Epithelial cell of esophagus (primary cell): ENCODE measurements at places on chromosomes 12 and 14.
A peak's percentile ranks its signal among the peaks of the same experiment; 100 is the strongest.

DNA sequence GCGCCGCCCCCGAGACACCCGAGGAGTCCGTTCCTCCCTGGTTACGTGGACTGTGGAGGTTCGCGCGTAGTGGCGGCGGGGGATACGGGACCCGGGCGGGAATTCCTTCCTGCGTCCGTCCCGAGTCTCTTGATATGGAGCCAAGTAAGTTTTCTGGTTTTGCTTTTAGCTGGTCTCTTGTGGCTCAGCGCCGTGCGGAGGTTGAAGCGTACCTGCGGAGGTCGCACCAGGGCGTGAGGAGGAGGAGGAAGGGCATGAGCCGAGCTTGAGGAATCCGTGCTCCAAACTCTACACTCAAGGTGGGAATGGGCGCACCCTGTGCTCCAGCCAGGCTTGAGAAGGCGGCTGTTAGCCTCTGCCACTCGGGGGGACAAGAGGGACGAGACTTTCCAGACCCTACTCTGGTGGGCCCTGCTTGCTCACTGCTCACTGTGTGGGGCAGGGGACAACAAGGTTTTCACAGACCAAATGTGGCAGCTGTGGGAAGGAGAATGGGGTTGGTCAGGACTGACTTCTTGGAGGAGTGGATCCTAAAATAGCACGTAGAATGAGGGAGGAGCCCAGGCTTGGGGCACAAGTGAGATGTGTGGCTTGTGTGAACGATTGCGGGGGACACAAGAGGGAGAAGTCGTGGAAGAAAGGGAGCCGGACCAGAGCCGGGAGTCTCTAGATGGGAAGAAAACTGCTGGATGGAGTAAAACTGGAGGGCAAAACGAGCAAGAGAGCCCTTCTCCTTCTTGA, 577 bp downstream of the ATG101 start:
- peak; percentile 34 for DNase-seq

DNA sequence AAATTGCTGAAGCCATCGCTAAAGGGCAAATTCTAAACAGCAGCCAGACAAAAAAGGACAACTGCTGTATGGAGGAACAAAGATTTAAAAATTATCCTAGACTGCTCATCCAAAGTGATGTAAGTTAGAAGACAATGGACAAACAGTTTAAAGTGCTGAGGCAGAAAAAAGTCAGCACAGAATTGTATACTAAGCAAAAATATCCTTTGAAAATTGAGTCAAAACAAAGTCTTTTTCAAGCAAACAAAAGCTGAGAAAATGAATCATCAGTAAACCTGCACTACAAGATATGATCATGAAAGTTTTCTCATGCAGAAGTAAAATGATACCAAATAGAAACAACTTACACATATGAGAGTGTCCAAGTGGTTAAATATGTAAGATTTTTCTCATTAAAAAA, 43.6 kb downstream of the EML5 start:
- DNase-seq: peak; percentile 65

- DNase-seq: peak; percentile 65
Measured at GRCh38 chr14:62126879-62127478, 364.8 kb downstream of the SNAPC1 start.

GRCh38 chr14:94367347-94368242, 20.8 kb downstream of the SERPINA1 start:
- no peak for DNase-seq

DNA sequence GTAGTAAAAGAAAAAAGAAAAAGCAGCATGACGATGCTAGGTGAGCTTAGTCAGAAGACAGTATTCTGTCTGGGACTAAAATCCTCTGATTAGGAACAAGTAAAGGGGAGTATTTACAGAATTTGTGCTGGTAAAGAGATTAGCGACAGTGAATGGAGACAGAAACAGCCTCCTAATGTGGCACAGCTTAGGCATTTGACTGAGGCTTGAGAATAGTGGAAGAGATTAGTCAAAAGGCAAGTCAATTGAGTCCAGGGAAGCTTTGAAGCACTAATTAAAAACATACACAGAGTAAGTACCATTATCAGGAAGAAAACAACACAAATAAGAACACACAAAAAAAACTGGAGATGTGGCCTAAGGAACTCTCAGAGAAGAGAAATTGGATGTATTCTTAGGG, 131.9 kb upstream of the CLEC14A start:
- no peak for DNase-seq

DNA sequence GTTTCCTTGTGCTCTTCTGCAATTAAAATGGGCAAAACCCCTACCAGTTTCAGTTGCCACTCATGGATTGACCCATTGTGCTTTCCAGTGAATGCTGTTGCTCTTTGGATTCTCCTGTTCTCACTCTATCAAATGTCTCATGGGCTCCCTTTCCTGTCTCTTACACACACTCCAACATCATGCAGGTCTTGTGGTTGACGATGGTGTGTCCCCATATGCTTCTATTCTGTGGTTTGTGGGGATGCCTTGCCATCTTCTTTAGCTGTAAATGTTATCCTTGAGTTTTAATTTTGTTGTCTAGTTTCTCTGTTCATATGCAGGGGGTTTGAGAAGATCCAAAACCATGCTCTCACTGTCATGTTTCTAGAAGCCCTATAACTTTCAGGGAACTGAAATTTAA, 31.9 kb upstream of the FBXO34 start:
- no peak for DNase-seq

DNA sequence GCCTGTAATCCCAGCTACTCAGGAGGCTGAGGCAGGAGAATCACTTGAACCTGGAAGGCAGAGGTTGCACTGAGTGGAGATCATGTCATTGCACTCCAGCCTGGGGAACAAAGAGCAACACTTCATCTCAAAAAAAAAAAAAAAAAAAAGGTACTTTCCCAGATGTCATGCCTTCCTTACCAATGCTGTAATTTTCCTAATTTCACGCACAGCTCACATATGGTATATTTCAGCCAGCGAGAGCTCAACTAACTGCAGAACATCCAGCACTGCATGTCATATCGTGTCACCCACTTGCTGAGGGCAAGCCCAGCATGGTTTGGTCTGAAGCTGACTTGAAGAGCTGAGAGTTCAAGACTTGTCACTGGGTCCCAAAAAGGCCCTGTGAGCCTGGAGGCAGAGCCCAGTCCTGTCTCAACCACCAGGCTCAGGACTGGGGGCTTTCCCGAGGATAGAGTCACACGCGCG, 29.0 kb downstream of the NFKBIA start:
- peak; percentile 66 for DNase-seq

GRCh38 chr12:26443309-26443708, 247.9 kb downstream of the SSPN start:
- no peak for DNase-seq

DNA sequence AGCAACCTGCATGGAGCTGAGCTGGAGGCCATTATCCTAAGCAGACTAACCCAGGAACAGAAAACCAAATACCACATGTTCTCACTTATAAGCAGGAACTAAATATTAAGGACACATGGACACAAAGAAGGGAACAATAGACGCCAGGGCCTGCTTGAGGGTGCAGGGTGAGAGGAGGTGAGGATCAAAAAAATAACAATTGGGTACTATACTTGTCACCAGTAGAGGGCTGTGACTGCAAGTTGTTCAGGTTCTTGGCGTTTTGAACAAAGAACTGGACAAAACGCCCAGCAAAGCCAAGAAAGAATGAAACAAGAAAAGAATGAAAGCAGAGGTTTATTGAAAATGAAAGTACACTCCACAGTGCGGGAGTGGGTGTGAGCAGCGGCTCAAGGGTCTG, 208.5 kb upstream of the NEDD1 start:
- no peak for DNase-seq

DNA sequence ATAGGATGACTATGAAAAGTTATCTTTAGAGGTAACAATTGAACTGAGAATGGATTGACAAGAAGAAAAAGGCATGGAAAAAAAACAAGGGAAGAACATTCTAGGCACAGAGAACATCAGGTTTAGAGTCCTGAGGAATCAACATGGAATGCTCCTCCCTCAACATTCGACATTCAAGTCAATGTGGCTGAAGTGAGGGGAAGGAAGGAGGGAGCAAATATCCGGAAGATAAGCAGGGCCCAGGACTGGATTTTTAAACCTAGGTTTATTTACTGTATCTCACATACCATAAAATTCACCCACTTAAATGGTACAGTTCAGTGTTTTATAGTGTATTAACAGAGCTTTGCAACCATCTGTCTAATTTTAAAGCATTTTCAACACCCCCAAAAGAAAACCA, 9.6 kb upstream of the CCER1 start:
- no peak for DNase-seq

DNA sequence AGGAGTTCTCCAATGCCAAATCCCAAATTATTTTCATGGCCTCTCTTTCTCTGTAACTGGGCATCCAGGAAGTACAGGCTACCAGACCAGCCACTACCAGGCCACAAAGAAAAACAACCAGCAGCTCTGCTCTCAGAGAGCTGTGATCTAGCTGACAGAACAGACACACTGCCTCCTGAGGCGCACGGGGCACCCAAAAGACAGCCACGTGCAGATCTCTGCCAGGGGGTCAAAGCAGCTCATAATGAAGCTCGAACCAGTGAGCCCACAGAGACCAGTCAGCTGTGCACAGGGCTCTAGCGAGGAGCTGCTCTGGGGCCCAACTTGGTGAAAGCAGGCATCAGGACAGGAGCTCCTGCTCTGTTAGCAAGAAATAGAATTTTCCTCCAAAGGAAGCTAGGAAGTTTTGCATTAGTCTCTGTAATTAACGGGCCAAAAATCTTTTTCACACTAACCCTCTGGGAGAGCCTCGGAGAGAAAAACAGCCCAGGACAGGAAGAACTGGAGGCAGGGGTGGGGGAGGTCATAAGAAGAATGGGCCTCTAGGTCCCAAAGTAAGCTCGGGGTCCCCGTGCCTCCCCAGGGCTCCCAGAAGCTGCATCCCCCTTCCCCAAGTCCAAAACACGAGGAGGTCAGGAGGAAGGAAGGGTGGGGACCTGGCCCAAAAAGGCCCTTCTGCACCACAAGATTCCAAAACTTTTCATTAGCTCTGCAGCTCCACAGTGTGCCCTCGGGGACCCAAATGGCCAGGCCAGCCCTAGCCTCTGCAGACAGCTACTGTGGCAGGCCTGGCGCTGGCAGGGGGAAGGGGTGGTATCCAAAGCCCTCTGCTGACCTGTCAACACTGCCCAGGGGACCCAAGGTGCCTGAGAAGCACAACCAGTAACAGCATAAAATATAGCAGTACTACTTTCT, 30.2 kb downstream of the ACTN1 start:
- DNase-seq: no peak

GRCh38 chr12:68264158-68264855, 10.9 kb upstream of the IL22 start:
- peak; percentile 27 for DNase-seq

DNA sequence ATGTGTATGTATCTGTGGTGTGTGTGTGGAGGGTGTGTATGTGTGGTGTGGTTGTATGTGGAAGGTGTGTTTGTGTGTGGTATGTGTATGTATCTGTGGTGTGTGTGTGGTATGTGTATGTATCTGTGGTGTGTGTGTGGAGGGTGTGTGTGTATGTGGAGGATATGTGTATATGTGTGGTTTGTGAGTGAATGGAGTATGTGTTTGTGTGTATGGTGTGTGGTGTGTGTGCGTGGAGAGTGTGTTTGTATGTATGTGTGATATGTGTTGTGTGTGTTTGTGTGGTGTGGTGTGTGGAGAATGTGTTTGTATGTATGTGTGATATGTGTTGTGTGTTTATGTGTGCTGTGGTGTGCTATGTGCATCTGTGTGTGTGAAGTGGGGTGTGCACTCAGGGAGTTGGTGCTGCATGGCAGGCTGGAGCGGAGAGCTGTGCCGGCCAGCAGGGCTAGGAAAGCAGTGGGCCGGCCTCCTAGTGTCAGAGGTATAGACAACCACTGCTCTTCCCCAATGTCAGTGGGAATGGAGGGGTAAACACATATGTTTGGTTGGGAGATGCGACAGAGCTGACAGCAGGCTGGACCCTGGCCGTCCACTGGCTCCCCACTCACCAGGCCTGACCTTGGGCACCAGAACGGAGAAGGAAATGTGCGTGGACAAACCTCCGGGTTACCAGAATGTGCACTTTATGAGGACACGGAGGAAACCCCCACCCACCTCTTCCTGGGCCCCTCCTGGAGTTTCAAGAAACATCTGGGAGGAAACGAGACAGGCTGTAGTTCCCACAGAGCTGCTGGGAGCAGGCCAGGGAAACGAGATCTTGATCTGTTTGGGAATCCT, 60.7 kb downstream of the CLMN start:
- no peak for DNase-seq

- DNase-seq: no peak
Measured at GRCh38 chr14:28966416-28967233, 200.0 kb downstream of the FOXG1 start.

- peak; percentile 41 for DNase-seq
Measured at GRCh38 chr14:106694638-106695393, 1168.4 kb downstream of the TMEM121 start.

DNA sequence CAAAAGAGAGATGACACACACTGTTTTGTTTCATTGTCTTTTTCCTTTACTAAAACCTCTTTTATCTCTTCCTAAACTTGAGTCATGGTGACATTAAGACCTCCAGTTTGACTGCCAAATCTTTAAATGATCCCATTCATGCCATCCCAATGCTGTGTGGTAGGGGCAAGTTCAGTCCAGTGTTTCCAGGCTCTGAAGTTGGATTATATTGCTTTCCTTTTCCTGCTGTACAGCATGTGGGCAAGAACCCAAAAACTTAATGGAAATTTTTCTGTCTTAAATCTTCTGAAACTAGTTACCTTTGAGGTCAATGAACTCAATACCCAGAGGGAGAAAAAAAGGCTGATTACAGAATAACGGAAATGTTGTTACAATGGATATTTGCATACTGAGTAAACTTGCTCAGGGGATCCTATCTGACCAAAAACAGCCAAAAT, 187.1 kb upstream of the FAR2 start:
- DNase-seq: no peak

DNA sequence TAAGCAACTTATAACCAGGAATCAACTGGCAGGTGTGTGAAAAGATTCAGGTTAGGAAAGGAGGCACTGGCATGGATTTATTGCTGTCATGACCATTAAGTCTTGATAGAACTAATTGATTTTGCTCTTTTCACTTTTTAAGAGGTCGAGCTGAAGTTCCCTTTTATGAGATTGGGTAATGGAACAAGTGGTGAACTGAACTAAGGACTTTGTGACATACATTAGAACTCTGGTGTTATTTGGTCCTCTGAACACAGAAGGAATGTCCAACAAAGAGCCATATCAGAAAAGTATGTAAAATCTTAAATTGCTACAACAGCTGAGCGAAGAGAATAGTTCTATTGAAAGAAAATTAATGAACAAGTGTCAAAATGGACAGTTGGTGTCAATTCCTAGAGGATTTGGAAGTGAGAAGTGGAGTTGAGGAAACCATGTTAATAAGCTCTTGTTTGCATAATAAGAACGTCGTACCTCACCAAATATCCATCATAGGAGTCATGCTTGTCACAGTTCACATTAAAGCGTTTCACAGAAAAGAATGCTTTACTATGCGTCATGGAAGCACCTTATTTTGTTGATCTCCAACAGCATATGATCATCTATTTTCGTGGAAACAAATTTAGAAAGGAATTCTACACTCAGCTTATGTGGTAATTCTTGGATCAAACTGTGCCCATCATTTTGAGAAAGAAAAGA, 8.4 kb upstream of the MYF6 start:
- no peak for DNase-seq

- DNase-seq: no peak
Measured at GRCh38 chr12:121798787-121799155, 5.0 kb upstream of the SETD1B start.
